ENCODE measurements at places on chromosomes 1 and 21.

- DNase-seq = no peak
Measured at GRCh38 chr1:185824106-185824505, 89.9 kb downstream of the HMCN1 start.

DNA sequence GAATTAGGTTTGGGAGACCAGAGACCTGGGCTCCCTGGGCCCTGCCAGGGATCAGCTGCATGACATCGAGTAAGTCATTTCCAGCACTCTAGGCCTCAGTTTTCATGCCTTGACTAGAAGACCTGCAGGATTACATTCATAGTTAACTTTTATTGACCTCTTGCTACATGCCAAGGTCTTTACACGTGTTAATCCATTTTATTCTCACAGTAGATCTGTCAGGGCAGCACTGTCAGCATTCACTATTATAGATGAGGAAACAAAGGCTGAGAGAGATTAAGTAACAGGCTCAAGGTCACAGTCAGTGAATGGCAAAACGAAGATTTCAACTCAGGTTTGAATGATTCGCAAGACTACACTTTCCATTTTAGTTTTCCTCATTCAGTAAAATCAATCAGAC is 37.0 kb downstream of the PGM1 start:
- DNase-seq = no peak

DNA sequence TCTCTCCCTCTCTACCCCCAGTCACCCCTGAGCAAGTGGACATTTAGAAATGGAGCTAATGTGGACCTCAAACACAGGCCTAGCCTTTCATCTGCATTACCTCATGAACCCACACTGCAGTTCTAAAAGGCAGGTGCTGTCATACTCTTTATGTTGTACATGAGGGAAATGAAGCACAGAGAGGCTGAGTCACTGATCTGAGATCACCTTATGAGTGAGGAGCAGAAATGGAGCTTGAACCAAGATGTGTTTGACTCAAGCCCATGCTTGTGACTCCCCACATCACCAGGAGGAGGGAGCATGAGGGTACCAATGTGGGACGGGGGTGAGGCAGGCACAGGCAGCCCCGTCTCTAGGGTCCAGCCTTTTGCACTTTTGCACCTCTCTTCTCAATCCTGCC is 702.8 kb downstream of the PTPRU start:
- DNase-seq = no peak

DNA sequence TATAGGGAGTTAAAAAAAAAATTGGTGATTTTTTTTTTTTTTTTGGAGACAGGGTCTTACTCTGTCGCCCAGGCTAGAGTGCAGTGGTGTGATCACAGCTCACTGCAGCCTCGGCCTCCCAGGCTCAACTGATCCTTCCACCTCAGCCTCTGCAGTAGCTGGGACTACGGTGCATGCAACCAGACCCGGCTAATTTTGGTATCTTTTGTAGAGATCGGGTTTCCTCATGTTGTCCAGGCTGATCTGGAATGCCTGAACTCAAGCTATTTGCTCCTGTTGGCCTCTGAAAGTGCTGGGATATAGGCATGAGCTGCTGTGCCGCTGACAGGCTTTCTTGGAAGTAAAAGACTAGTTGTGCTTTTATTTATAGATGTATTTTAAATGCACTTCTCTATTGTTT is 3.0 kb downstream of the CDC42 start:
- no peak for DNase-seq

DNA sequence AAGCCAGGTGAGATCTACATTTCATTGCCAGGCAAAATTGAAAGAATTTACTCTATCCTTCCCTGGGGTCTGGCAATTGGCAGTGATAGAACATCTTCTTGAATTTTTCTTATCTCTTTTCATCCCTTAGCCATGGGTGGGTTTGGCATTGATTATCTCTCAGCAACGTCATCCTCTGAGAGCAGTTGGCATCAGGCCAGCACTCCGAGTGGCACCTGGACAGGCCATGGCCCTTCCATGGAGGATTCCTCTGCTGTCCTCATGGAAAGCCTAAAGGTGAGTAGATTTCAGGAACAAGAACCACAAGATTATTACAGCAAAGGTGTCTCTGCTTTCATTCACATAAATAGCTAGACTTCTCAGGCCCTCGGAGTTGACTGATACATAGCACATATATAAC is 39.3 kb downstream of the NCF2 start:
- no peak for DNase-seq

GRCh38 chr1:30524840-30525617 is 198.4 kb downstream of the MATN1 start:
- DNase-seq = no peak

Data from stimulated activated CD4-positive, alpha-beta T cell treated with anti-CD3 and anti-CD28 coated beads, Interleukin-4, amount 100 ng/mL, for 24 hours (primary cell).